ENCODE measurements at places on chromosomes 6 and 20. TPM values are rescaled to one million over a fixed set of nuclear protein-coding genes. Genes with fewer than 3 reads are reported as not detected.

VGLL2 gene
- total RNA-seq, result not detected

TRIM10 gene
- not detected for total RNA-seq

MCHR2 gene
- not detected for total RNA-seq

DEFB125 gene
- total RNA-seq, result not detected

CRISP2 gene
- not detected for total RNA-seq

EEF1A2 gene
- not detected for total RNA-seq
